Foreskin fibroblast (primary cell): ENCODE measurements at places on chromosomes 16 and 17.

DNA sequence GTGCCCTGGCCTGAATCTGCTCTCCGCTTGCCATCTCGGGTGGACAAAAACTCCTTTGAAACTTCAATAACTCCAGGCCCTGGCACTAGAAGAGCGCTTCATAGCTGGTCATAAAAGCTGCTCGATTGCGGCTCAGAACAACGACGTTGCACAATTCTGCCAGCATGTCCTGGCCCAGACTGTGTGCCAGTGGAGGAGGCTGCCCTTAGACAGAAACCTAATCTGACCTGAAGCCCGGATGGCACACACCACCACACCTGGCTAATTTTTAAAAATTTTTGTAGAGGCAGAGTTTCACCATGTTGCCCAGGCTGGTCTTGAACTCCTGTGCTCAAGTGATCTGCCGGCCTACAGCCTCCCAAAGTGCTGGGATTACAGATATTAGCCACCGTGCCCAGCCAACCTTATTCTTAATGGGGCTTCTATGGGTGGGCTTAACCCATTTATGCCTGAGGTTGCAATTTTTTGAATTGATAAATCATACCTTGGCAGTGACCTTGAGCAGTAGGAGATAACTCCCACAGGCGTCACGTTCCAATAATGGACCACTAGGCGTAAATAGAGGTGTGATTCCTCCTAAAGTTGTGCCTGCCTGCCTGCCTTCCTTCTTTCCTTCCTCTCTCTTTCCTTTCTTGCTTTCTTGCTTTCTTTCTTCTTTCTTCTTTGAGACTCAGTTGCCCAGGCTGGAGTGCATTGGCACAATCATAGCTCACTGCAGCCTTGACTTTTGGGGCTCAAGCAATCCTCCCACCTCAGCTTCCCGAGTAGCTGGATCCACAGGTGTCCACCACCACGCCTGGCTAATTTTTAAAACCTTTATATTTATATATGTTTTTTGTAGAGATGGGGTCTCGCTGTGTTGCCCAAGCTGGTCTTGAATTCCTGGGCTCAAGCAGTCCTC lies 1.1 kb upstream of the PPL start:
- no peak for DNase-seq

DNA sequence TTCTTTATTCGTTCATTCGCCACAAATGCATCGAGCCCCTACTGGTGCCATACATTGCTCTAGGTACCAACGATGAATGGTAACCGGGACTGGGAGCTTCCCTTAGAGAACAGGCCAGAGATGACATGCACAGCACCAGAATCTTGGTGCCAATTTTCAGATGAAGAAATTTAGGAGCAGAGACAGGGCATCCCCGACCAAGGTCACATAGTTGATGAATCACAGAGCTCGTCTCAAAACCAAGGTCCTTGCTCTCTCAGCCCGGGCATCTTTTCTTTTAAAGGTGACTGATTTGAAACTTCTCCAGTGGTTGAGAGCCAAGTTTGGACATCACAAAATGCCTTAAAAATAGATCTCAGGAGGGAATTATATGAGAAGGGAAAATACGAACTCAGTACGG lies 73.2 kb upstream of the C16orf82 start:
- peak; percentile 64 for DNase-seq

- DNase-seq, result peak; percentile 71
Measured at GRCh38 chr17:37373530-37374159, 2.1 kb upstream of the C17orf78 start.

DNA sequence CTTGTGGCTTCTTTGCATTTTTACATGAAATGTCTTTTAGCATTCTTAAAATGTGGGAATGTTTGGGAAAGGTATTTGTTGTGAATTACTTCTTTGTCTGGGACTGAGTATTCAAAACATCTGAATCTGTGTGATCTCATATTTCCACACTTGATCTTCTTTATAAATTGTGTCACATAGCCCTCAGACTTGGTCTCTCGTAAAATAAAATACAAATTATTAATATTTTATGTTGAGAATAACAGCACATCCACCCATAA lies 81.9 kb downstream of the TUBD1 start:
- no peak for DNase-seq

DNA sequence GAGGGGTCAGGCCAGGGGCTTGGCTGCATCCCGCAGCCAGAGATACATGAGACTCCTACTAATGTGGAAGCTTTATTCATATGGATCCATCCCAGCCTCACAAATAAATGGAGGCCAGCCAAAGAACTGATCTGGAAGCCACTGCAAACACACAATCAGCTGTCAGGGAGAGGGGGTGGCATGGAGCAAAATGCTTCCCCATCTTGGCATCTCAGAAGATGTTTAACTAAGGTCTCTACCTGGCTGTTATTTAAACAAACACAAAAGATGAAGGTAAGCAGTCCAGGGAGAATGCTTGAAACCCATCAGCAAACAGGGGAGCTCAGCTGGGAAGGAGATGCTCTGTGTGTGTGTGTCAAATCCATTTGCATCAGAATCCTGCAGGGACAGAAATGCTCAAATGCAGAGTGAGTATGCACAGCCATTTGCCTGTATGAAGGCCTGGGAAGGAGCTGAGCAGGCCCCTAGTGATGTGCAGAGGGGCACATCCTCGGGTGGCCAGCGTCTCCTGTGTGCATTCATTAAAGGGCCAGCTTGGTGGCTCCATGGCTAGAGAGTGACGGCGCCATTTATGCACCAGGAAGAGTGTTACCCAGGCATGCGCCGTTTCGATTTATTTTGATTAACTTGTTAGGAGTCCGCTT lies 34.2 kb upstream of the IRX3 start:
- no peak for DNase-seq

GRCh38 chr17:72126575-72127486 lies 6.0 kb downstream of the SOX9 start:
- peak; percentile 95 for DNase-seq

DNA sequence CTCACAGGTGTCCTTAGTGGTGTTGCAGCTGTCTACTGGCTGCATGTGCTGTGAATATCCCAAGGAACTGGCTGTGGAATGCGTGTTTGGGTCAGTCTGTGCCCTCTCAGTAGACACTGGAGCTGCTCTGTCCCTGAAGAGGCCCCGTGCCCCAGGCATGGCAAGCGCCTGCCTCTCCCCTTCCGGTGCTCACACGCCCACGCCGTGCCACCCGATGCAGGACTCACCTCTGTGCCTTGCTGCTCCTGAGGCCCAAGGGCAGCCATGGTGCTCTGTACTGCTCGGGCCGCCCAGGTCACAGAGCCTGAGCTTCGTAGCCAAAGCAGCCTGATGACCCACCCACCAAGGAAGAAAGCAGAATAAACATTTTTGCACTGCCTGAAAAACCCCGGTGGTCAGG lies 10.0 kb downstream of the RGS11 start:
- no peak for DNase-seq

DNA sequence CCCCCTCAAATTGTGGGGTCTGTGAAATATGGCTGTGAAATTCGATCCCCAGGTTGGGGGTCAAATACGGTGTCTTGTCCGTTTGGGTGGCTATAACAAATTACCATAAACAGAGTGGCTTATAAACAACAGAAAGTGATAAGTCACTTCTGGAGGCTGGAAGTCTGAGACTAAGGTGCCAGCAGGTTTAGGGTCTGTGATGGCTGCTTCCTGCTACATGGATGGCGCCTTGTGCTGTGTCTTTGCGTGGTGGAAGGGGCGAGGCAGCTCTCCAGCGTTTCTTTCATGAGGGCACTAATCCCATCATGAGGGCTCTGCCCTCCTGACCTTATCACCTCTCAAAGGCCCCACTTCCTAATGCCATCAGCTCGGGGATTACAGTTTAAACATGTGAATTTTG lies 120.0 kb downstream of the IRF8 start:
- no peak for DNase-seq

- DNase-seq, result peak; percentile 86
Measured at GRCh38 chr17:1491443-1492248, 840 bp downstream of the MYO1C start.

DNA sequence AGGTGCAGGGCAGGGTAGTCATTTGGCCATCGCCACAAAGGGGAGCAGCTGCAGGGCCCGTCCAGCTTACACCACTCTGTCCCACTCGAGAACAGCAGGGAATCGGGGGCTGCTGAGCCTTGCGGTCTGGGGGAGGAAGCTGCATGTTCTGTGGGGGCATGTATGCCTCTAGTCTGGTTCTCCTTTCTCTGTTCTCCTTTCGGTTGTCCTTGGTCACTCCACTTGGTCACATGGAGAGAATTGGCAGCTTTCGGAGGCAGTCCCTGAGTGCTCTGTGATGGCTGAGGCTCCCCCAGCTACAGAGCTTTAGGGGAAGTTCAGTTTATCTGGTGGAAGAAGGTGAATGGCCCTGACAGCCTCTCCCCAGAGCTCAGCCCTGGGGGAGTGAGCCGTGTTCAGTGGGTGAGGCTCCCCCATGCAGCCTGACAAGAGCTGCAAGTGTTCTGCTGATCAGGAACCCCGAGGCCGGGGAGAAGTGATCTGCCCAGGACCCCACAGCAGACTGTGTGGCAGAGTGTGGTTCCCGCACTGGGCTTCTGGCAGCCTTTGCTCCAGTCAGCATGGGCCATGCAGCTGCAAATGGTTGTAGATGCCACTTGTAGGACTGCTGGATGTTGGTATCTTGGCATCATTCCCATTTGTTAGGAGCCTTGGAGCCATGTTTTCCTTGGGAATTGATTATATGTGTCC lies 22.3 kb upstream of the SMPD3 start:
- no peak for DNase-seq

GRCh38 chr16:50079397-50080140 lies 13.8 kb downstream of the HEATR3 start:
- DNase-seq, result no peak
